ENCODE measurements at places on chromosomes 3 and 15.
A peak's percentile ranks its signal among the peaks of the same experiment; 100 is the strongest.

GRCh38 chr3:114362815-114363214 lies 69.0 kb downstream of the TIGIT start:
- DNase-seq, result no peak

GRCh38 chr15:29312387-29312786 lies 42.8 kb upstream of the NSMCE3 start:
- DNase-seq, result no peak

- DNase-seq, result no peak
Measured at GRCh38 chr15:100940767-100941379, 21.7 kb downstream of the LRRK1 start.

DNA sequence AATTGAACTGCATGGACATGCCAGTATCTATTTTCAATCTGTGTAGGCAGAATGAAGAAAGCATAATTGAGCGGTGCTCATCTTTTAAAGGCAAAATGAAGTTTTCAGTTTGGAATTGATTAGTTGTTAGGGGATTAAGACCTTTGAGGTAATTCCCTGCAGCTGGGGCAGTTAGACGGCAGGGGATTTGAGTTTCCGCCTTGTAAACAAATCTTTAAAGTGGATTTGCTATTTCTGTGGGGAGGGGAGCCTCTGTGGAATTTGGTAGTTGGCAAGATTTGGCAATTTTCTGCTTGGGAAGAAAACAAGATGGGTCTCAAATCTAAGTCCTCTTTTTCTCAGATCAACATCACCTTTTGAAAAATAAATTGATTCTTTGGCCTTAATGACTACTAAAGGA lies 212.5 kb upstream of the CNTN6 start:
- DNase-seq, result no peak

GRCh38 chr15:89781891-89782618 lies 5.9 kb downstream of the MESP2 start:
- DNase-seq, result no peak

GRCh38 chr3:179961071-179961702 lies 75.5 kb downstream of the PEX5L start:
- DNase-seq, result no peak

- DNase-seq, result peak; percentile 52
Measured at GRCh38 chr3:51371943-51372557, 13.0 kb upstream of the MANF start.

DNA sequence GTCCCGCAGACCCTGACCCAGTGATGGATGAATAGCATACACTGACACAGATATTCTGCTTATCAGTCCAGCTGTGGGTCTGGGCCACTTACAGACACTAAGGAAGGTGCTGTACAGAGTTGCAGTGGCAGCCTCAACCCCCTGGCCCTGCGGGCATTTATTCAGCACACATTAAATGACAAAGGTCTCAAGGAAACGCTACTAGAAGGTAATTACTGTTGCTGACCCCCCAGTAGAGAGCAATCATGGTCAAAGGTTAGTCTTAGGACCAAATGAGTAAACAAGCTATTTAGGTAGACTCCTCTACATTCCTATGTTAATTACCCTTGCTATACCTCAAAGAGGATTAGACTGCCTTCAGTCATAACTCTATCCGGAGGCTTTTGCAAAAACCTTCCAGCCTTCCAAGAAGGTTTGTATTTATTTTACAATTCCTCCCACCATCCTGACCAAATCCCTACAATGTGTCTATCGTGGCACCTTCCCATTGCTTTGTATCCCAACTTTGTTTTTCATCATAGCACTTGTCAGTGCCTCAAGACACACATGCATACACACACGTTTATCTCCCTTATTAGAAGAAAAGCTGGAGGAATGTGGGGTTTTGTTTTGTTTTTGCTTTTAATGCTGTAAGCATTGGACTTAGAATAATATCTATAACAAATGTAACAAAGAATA lies 227.9 kb downstream of the PYDC2 start:
- no peak for DNase-seq

DNA sequence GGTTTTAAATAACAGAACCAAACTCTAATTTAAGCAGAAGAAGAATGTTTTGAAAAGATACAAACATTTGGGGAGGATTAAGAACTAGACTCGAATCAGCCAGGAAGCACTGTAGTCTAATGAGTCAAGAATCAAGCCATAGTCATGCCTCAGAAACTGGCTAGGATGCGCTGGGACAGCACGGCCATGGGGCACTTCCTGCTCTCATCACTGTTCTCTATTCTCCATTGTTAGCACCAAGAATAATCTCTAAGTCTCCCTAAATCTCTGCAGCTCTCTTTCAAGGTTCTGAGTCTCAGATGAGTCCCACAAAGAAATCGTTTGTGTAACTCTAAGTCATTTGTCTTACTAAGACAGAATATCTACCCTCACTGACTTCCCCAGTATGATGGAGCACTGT lies 399.0 kb upstream of the KCNMB2 start:
- DNase-seq, result no peak

DNA sequence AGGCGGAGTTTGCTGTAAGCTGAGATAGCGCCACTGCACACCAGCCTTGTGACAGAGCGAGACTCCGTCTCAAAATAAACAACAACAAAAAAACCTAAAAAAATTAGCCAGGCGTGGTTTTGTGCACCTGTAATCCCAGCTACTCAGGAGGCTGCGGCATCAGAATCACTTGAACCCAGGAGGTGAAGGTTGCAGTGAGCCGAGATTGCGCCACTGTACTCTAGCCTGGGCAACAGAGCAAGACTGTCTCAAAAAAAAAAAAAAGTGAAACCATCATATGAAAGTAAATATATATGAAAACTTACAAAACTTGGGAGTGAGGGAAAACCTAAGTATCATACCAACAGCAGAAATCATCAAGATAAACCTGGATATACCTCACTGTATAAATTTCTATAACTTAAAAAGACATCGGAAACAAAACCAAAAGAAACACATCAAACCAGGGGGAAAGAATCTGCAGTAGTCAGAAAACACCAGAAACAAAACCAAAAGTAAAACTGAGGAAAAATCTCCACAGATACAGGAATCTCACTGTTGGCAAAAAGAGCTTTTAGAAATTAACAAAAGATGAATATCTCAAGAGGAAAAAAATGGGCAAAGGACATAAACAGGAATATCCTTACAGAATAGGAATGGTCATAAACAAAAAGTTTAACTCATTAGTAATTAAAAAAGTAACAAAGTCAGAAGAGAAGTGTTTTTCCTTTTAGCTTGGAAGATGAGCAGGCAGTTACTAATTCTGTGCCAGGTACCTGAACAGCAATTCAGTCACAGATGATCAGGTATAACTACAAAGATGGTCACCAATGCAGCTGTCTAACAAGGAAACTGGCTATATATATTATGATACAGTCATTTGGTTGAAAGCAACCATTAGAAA lies 41.3 kb downstream of the ETV5 start:
- DNase-seq, result no peak

GRCh38 chr3:60504827-60505457 lies 746.3 kb downstream of the FHIT start:
- DNase-seq, result no peak

GRCh38 chr3:179811321-179812095 lies 158.7 kb downstream of the USP13 start:
- peak; percentile 1 for DNase-seq

- no peak for DNase-seq
Measured at GRCh38 chr3:42489116-42489936, 13.1 kb upstream of the VIPR1 start.

DNA sequence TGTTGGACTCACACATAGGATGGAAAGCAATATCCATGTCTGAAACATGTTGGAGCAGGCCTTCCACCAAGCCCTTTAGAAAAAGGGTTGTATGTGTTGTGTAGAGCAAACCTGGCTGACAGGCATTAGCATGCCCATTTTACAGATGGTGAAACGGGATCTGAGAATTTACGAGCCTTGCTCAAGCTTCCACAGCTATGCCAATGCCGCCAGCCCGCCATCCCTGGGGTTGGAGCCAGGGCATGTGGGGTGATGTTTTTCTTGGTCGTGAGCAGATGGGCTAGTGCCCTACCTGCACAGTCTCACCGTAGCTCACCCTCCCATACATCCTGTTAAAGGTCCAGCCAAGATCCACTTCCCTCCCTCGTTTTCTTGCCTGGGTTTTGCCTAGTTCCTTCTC lies 97.5 kb upstream of the TLE3 start:
- DNase-seq, result no peak

- DNase-seq, result no peak
Measured at GRCh38 chr3:54427941-54428871, 305.9 kb downstream of the CACNA2D3 start.

- no peak for DNase-seq
Measured at GRCh38 chr3:85603378-85603777, 644.6 kb downstream of the CADM2 start.

GRCh38 chr3:150057227-150057626 lies 86.5 kb upstream of the PFN2 start:
- no peak for DNase-seq

DNA sequence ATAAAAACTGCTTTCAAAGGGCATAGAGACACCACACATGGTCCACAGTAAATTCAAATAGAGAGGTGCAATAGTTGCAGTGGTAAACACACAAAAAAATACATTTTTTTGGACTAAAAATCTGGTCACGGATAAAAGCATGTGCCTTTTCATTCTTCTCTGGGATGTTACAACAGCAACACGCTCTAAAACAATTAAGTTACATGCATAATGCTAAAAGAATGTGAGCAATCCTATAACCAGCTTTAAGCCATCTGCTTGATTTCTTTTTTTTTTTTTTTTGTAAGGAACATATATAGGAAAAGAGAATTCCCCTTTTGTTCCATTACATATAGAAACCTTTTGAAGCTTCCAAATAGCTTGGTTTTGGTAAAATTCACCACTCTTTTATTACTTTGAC lies 20.0 kb downstream of the WNT5A start:
- DNase-seq, result no peak

DNA sequence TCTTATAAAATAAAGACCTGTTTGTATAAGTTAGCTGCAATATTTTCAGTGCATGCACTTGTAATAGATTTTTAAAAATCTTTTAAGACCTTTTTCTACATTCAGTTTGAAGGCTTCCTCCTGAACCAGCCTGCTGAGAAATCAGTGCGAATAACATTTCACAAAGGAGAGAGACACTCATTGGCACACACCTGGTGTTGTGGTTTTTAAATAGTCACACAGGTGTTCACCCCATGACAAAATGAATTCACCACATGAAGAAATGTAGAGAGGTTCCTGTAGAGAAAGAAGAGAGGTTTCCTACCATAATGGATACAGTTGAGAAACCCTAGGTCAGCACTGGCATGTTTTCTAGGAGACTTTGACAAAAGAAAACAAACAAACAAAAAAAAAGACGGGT lies 237.3 kb downstream of the CNTN6 start:
- no peak for DNase-seq

GRCh38 chr3:59451800-59452746 lies 402.2 kb upstream of the CFAP20DC start:
- peak; percentile 64 for DNase-seq

DNA sequence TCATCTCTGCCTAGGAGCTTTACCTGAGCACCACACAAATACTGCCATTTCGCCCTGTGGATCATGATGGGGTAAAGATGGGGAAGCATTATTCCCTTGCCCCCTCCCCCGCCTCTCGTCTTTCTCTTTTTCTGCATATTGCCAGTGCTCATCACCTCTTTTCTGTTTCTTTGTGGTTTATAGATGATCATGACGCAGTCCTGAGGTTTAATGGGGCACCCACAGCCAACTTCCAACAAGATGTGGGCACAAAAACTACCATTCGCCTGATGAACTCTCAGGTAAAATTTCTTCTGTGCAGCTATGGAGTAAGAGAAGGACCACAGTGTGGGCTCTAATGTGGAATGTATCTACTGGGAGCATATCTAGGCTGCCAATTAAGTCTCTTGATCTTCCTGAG lies 88.2 kb downstream of the RPL39L start:
- no peak for DNase-seq

DNA sequence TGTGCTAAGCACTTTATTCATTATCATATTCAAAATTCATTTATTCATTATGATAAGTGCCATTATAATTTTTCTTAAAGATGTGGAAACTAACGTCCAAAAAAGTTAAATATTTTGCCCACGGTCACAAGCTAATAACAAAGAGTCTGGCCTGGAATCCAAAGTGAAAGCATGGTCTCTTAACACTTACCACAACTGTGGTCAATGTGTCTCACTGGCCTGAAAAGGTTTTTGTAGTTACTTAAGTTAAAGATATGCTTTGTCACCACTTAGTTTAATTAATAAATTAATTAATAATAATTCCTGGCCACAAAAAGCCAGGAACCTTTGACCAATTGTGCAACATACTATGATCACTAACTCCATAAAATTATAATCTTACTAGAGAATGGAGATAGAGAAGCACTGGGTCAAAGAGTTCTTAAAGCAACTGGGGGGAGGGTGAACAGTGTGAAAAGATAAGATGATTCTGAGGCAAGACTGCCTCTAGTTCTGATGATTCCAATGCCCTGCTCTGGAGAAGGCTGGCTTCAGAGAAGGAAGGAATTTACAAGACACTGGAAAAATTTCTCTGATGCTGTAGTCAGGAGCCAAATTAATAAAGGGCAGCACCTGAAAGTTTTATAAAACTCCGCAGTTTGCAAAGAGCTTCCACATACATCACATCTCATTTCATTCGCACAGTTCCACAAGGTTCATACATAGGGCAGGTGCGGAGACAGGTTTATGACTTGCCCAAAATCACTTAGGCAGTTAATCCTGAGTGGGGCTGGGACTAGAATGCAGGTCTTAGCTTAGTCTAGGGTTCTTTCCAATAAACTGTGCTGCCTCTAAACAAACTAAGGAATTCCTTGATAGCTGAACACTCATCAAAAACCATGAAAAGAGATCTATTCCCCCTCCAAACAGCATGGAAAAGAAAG lies 32.5 kb downstream of the NPTN start:
- no peak for DNase-seq

DNA sequence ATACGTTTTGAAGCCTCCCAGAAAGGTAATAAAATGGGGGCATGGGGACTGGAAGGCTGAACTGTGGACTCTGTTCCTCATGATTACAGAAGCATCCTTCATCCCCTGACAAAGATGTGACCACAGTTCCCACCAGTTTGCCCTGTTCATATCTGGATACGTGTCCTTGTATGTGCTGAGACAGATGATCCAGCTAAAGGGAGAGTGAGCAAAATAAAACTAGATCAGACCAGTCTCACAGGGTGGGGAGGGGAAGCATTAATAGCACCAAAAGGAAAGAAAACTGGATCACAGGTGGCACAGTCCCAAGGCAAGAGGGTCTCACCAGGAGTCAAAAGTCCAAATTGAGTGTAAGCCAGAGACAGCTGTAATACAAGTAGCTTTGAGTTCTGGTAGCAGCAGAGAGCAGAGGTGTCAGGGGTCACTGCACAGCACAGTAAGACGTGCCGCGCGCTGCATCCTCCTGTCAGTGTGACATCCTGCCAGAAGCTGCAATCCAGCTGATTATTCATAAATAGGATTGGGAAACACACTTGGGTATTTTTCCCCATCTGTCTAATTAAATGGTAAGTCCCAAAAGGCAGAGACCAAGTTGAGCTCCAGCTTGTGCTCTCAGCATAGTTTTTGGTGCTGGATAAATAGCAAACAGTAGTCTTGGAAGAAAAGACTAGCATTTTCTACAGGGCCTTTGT lies 560.0 kb upstream of the CFAP20DC start:
- no peak for DNase-seq
